ENCODE measurements at places on chromosomes 1 and 21. TPM values are rescaled to one million over a fixed set of nuclear protein-coding genes. Genes with fewer than 3 reads are reported as not detected.

The RAB3B gene
- 23.1 TPM for total RNA-seq

The RIPPLY3 gene
- total RNA-seq = 0.17 TPM

The GRIK3 gene
- under 0.01 TPM for total RNA-seq

The NUP210L gene
- total RNA-seq = 0.04 TPM

The BGLAP gene
- 0.17 TPM for total RNA-seq

The MORN1 gene
- 9.4 TPM for total RNA-seq

The RNASEL gene
- total RNA-seq = 7.5 TPM

The IL12RB2 gene
- 0.47 TPM for total RNA-seq

The CD58 gene
- total RNA-seq = 14.4 TPM

The FAM131C gene
- 3.5 TPM for total RNA-seq

The ANKRD35 gene
- total RNA-seq = 0.76 TPM

The DNAH14 gene
- 46.1 TPM for total RNA-seq

The SEC16B gene
- total RNA-seq = 8.5 TPM

The C1orf87 gene
- not detected for total RNA-seq

The SOX13 gene
- total RNA-seq = 11.5 TPM
